ENCODE measurements at places on chromosomes 11 and 22. TPM values are rescaled to one million over a fixed set of nuclear protein-coding genes. Genes with fewer than 3 reads are reported as not detected.

GRCh38 chr11:69620683-69621290, 20.2 kb upstream of the CCND1 start:
- no peak for DNase-seq

TMEM41B gene
- total RNA-seq: 41.1 TPM

DNA sequence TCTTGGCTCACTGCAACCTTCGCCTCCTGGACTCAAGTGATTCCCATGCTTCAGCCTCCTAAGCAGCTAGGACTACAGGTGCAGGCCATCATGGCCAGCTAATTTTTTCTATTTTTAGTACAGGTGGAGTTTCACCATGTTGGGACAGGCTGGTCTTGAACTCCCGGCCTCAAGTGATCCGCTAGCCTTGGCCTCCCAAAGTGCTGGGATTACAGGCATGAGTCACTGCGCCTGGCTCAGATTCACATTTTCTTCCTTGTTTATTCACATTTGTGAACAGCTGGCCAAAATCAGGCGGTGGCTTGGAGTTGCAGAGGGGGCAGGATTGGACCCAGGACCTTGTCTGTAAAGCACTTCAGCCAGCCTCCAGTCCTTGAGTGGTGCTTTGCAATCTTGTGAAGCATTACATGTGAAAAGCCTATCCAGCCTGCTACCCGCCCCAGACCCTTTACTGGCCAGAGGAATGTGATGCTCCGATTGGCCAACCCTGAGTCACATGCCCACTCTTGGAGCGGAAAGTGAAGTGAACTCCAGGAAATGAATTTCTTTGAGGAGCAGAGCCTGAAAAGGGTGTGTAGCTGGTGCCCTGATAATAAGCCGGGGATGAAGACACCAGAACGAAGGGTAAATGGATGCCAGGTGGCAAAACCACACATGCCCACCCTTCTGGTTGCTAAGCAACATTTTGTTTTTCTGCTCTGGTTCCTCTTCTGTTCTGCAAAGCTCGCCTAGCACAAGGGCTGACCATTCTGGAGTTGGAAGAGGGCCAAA, 62.6 kb upstream of the PTPRJ start:
- peak; percentile 80 for DNase-seq

- DNase-seq: no peak
Observed at GRCh38 chr22:33402325-33402724, 344.1 kb upstream of the SYN3 start.

ACRV1 gene
- total RNA-seq: not detected

LAMTOR1 gene
- total RNA-seq: 112 TPM

MUC2 gene
- total RNA-seq: not detected

- peak; percentile 23 for DNase-seq
Observed at GRCh38 chr11:133705074-133705648, 140.2 kb downstream of the SPATA19 start.

DNA sequence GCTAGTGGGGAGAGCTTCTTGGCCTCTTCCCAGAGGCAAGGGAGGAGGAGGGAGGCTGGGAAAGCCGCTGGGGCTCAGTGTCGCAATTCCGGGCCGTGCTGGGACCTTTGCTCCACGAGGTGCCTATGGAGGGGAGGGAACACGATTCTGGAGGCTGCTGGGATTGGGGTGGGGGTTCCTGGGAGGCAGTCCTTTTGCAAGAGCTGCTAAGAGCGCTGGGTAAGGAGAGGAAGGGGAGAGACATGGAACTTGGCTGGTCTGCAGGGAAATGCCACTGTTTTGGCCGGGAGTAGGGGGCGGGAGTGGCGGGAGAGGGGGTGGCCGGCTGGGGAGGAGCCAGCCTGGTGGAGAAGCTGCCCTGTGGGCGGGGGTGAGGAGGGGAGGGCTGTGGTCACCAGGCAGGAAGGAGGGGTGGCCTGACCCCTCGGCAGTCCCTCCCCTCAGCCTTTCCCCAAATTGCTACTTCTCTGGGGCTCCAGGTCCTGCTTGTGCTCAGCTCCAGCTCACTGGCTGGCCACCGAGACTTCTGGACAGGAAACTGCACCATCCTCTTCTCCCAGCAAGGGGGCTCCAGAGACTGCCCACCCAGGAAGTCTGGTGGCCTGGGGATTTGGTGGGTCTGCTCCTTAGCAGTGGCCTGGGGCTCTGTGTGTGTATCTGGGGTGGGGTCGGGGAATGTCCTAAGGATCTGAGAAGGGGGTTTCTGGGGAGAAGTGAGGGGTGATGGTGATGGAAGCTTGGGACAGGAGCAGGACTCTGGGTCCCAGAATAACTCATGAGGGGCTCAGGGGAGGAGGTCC, at the start of gene NR1H3:
Gene NR1H3 (plus strand): TSS at position 480 of the 800 bp plus-strand sequence. CDS start 1,221 bp downstream, outside the sequence.
- DNase-seq: peak; percentile 97

SPDYC gene
- not detected for total RNA-seq

H19 gene
- 17.3 TPM for total RNA-seq

DNA sequence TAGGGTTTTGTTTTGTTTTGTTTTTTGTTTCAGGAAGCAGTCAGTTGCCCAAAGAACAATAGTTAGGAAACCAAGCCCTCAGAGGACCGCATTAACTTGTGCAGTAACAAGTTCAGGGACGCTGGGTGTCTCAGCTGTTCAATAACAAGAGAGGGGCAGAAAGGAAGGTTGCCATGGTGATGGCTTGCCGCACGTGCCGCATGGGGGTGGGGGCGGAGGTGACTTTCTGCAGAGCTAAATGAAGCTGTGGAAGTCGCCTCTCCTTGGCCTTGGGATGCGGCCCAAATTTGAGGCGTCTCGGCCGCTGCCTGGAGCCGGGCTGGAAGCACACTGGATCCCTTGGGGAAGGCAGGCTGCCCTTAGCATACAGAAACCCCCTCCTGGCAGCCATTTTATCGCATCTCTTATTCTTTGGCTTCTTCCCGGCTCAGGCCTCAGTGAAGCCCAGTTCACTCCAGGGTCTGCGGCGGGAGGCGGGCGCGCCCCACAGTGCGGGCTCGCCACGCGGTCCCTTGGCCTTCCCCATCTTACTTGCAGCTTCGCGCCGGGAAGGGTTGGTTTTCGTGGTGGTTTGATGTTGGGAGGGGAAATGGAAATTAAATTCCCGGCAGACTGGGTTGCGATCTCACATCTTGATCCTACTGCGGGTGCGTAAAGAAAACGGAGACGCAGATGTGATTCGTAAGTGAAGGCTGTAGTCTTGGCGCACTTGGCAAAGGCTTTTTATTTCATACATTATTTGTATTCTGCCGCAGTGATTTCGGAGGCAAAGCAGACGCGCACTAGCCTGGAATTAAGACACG, 94.3 kb downstream of the SLC17A6 start:
- peak; percentile 81 for DNase-seq

DNA sequence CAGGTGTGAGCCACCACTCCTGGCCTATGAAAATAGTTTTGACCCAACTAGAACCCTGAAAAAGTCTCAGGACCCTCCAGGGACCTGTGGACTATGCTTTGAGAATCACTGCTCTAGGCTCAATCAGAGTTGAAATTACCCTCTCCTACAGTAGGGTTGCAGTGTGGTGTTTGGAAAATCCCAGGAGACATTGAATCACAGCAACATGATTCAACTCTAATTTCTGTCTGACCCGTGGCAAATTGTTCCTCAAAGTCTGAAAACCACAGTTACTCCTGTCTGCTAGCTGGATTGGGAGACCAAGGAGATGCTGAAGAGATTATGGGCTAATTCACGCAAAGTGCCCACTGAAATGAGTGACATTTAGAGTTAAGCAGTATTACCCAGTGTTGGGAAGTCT, 5.4 kb upstream of the MTMR3 start:
- DNase-seq: no peak

GRCh38 chr11:36446135-36446534, 63.9 kb downstream of the TRAF6 start:
- DNase-seq: no peak

DNA sequence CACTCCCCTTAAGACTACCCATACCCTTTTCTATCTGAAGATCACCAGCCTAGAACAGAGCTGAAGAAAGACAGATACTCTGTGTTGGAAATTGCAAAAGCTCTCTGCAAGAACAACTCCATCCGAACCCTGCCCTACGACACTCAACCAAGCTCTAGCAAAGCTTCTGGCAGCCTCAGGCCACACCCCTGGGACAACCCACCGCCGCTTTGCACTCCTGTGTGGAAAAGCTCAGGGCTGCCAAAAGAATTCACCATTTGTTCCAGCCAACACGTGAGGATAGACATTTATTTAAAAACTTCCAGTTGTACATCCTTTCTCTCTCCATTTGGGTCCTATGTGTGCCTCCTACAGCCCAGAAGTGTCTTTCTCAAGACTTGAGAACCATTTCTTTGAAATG, 62.4 kb upstream of the CD5 start:
- no peak for DNase-seq

SCGB2A2 gene
- 410 TPM for total RNA-seq

- DNase-seq: no peak
Observed at GRCh38 chr11:720642-721246, 14.7 kb downstream of the EPS8L2 start.

All from lower leg skin (tissue), 4 donors.